ENCODE measurements at places on chromosomes 3 and 15.

DNA sequence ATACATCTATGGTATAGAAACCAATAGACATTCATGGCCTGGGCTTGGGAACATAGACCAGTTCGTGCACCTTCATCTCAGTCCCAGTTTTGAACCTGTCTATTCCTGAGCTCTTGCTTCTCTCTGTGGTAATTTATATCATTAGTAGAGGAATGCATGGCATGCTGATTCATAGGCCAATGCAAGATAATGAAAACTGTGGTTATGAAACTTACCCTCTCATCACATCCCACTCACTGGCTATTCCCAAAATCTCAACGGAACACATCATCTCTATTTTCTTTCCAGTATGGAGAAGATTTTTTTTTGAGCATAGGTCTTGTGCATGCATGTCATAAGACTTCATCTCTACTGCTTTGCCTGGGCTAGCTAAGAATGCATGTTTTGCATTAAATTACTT is 18.7 kb upstream of the P2RY12 start:
- H3K4me3 ChIP-seq, result no peak overlapping the region
- no peaks in the 10 kb centered on the region for H3K27me3 ChIP-seq
- no peaks in the 10 kb centered on the region for H3K4me1 ChIP-seq
- H3K27ac ChIP-seq, result no peak overlapping the region
- DNase-seq, result no peak

- H3K36me3 ChIP-seq, result no peaks in the 10 kb centered on the region
- H3K4me1 ChIP-seq, result no peaks in the 10 kb centered on the region
- DNase-seq, result no peak
These were observed 953.1 kb downstream of the FHIT start for GRCh38 chr3:60298141-60298540.

- peak overlapping the region; percentile 73 for H3K27ac ChIP-seq
- H3K27me3 ChIP-seq, result no peaks in the 10 kb centered on the region
- DNase-seq, result peak; percentile 63
- H3K4me1 ChIP-seq, result peaks cover 10% of the 10 kb centered on the region
These were observed 70.3 kb downstream of the CCNL1 start for GRCh38 chr3:157089455-157090221.

DNA sequence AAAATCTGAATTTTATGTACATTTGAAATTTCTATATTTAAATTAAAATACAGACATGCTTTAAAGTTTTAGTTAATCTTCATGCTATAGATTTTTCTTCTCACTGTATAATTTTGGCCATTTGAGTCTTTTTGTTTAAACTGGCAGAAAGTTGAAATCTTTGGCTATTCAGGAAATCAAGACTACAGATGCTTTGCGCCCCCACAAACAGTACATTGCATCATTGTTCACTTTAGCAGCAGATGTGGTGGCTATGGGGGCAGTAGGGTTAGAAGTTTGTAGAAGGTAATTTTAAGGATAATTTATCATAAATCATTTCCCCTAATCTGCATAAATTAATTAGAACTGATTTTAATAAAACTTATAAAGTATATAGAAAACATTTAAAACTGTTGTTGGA is 20.9 kb downstream of the SPPL2A start:
- no peak for DNase-seq
- no peak overlapping the region for H3K4me3 ChIP-seq
- no peaks in the 10 kb centered on the region for H3K27me3 ChIP-seq
- peaks cover 6% of the 10 kb centered on the region for H3K4me1 ChIP-seq
- no peak overlapping the region for H3K27ac ChIP-seq

DNA sequence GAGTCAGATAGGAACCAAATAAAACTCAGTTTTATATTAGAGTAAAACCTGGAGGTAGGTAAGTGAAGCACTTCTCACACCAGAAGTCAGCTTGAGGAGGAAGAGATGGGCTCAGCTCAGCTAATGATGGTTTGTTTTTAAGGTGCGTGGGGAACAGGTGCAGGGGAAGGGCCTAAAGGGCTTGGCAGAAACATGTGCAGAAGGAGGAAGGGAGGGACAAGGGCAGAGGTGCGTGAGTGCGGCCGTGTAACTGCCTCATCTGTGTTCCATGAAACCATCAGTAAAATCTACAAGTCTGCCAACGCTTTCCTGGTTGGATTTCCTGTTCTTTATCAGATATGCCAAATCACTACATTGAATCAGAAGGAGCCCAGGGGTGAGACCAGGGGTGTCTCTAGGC is 19.9 kb downstream of the FYCO1 start:
- H3K4me3 ChIP-seq, result no peak overlapping the region
- peaks cover 4% of the 10 kb centered on the region for H3K4me1 ChIP-seq
- DNase-seq, result no peak
- H3K36me3 ChIP-seq, result peaks cover 79% of the 10 kb centered on the region

- no peaks in the 10 kb centered on the region for H3K36me3 ChIP-seq
- no peak overlapping the region for H3K27ac ChIP-seq
- no peak overlapping the region for H3K4me3 ChIP-seq
- no peaks in the 10 kb centered on the region for H3K27me3 ChIP-seq
These were observed 86.8 kb downstream of the BFSP2 start for GRCh38 chr3:133486658-133487057.

DNA sequence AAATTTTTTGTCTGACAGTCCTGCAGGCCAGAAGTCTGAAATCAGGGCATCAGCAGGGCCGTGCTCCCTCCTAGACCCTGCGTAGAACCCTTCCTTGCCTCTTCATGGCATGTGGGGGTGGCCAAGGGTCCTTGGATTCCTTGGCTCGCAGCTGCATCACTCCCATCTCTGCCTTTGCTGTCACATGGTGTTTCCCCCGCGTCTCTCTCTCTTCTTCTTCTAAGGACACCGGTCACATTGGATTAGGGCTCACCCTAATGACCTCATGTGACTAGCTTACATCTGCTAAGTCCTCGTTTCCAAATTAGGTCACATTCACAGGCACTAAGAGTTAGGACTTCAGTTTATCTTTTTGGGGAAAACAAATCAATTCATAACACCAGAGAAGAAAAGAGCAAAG is 12.0 kb downstream of the SLCO3A1 start:
- H3K4me1 ChIP-seq, result peaks cover 18% of the 10 kb centered on the region
- peak overlapping the region; percentile 16 for H3K4me3 ChIP-seq
- no peaks in the 10 kb centered on the region for H3K27me3 ChIP-seq
- H3K36me3 ChIP-seq, result no peaks in the 10 kb centered on the region
- no peak for DNase-seq

DNA sequence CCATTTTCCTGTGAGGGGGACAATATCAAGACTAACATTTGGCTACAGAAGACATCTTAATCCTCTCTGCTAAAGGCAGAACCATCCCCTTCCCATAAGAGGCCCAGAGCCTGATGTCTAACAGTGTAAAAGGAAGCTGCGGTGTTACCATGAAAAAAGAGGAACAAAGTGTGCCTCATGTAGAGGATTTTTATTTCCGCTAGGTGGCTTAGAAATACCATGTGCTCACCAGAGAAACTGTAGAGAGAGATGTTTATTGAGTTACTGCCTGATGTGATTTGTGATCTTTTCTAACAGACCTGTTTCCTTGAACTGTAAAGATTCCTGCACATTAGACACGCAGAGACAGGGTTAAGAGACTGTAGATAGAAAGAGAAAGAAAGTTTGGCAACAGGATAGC is 22.0 kb downstream of the OR5H15 start:
- H3K27me3 ChIP-seq, result no peaks in the 10 kb centered on the region
- H3K36me3 ChIP-seq, result no peaks in the 10 kb centered on the region
- no peak overlapping the region for H3K4me3 ChIP-seq
- no peak overlapping the region for H3K27ac ChIP-seq
- no peaks in the 10 kb centered on the region for H3K4me1 ChIP-seq

DNA sequence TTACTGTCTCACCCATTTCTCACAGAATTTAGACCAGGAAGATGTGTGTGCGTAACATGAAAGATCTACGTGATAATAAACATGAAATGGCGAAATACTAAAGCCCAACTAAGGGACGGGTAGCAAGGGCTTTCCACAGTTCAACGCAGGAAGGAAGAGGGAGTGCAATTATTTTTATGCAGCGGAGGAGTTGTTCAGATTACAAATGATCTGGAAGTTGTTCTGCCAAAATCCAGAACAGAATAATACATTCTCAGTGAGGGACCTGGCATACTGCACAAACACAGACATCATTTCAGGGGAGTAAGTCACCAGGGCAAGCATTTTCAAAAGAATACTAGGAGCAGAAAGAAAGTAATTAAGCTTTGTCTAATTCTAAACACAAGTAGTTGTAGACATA is 133.6 kb upstream of the RAP2B start:
- no peaks in the 10 kb centered on the region for H3K36me3 ChIP-seq
- no peak overlapping the region for H3K4me3 ChIP-seq
- H3K27me3 ChIP-seq, result no peaks in the 10 kb centered on the region
- no peak for DNase-seq
- no peaks in the 10 kb centered on the region for H3K4me1 ChIP-seq

- no peaks in the 10 kb centered on the region for H3K27me3 ChIP-seq
- H3K36me3 ChIP-seq, result no peaks in the 10 kb centered on the region
- DNase-seq, result no peak
- no peaks in the 10 kb centered on the region for H3K4me1 ChIP-seq
- H3K4me3 ChIP-seq, result no peak overlapping the region
These were observed 100.1 kb upstream of the TSC22D2 start for GRCh38 chr3:150308037-150308319.

DNA sequence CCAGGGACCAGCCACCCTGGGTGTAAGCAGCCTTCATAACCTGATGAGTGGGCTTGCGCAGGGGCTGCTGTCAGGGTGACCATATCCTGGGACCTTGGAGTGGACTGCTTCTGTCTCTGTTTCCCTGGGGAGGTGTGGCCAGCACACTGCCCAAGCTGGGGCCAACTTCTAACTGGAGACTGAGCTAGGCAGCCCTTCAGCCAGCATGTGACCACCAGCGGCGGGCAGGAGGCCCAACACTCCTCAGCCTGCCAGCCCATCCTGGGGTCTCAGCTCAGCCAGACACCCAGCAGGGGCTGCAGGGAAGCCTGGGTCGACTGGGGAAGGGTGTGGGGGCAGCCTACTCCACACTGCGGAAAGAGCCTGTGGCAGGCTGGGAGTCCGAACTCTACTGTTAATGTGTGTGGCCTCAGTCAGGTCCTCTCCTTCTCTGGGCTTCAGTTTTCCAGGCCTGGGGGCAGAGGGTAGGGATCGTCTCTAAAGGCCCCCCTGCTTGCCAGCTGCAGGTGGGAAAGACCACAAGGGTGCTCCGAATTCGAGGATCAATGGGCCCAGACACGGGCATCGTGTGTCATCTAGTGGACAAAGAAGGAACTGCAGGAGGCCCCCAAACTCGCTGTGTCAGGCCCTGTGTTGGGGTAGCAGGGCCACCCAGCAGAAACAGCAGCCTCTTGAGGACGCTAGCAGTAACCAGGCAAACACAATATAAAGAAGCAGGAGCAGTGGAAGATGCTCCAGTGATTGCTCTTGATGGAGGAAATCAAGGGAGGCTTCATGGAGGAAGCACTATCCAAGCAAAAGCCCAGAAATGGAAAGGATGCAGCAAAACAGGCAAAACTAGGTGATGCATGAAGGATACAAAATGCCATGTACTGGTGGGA is 2.0 kb upstream of the SEMA3G start:
- H3K36me3 ChIP-seq, result no peaks in the 10 kb centered on the region
- H3K27ac ChIP-seq, result no peak overlapping the region
- peaks cover 19% of the 10 kb centered on the region for H3K4me1 ChIP-seq
- no peaks in the 10 kb centered on the region for H3K27me3 ChIP-seq
- peak; percentile 67 for DNase-seq
- no peak overlapping the region for H3K4me3 ChIP-seq

DNA sequence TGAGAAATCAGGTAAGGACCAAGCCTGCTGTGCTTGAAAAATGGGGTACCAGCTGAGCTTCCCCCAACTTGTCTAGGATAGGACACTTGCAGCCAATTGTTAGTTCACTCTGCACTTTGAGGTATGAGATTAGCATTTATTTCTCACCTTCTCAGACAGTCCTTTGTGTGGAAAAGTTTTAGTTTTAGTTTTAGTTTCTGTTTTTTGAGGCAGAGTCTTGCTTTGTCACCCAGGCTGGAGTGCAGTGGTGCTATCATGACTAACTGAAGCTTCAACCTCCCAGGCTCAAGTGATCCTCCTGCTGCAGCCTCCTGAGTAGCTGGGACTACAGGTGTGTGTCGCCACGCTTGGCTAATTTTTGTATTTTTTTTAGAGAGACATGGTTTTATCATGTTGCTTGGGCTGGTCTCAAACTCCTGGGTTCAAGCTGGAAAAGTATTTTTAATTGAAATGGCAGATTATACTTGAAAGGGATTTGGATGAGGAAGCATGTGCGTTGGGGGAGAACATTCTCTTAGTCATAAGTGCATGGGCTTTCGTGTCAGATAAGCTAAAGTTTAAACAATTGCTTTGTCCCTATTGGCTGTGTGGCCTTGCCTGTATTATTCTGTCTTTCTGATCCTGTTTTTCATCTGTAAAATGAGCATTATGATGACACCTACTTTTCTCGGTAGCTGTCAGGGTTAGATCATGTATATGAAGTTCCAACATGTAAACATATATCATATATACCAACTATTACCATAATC is 25.2 kb upstream of the CCK start:
- no peak overlapping the region for H3K4me3 ChIP-seq
- no peaks in the 10 kb centered on the region for H3K36me3 ChIP-seq
- H3K27me3 ChIP-seq, result peaks cover 3% of the 10 kb centered on the region
- no peaks in the 10 kb centered on the region for H3K4me1 ChIP-seq

DNA sequence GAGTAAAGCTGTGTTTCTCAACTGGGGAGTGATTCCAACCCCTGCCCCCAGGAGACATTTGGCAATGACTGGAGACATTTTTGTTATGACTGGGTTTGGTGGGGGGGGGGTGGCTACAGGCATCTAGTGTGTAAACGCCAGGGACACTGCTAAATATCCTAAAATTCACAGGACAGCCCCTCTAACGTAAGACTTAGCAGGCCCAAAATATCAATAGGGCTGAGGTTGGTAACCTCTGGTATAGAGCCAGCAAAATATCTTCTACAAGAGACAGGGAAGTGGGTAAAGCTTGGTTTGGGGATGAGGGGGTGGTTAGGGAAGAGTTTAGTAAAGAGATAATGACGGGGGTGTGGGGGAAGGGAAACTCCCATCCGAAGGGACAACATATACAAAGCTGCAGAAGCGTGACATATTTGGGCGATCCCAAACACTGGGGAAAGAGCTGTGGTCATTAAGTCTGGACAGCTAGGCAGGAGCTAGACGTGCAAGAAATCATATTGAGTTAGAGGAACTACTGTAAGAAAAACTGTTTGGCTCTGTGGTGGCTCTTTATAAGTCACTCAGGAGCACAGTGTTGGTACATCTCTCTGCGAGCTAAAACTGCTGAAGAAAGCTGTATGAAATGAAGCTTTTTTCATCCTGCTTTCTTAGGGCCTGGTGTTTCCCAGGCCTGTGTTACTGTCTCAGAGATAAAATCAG is 697 bp upstream of the TRIM69 start:
- peak; percentile 14 for DNase-seq
- no peak overlapping the region for H3K4me3 ChIP-seq
- H3K27ac ChIP-seq, result no peak overlapping the region
- H3K4me1 ChIP-seq, result peaks cover 1% of the 10 kb centered on the region

DNA sequence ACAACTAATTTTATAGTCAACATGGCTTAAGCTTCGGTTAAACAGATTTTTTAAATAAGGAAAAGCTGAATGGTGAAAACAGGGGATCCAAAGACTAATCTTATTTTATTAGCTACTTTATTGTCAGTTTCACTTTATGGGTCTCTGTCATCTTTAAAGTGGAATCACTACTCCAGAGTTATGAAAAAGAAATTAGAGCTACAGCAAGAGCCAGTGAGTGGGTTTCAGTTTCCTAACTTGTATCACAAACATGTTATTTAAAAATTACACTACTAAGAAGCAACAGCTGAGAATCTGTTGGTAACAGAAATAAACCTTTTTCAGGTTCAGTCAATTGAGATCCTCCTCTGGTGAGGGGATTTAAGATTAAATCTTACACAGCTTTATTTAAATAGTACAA is 10.0 kb downstream of the PHC3 start:
- peaks cover 20% of the 10 kb centered on the region for H3K36me3 ChIP-seq
- no peak overlapping the region for H3K4me3 ChIP-seq
- H3K27me3 ChIP-seq, result no peaks in the 10 kb centered on the region
- peaks cover 2% of the 10 kb centered on the region for H3K4me1 ChIP-seq
- DNase-seq, result no peak
